ENCODE measurements at places on chromosomes 12 and 14.

- DNase-seq = no peak
Measured at GRCh38 chr14:75182821-75183220, 6.4 kb upstream of the TMED10 start.

DNA sequence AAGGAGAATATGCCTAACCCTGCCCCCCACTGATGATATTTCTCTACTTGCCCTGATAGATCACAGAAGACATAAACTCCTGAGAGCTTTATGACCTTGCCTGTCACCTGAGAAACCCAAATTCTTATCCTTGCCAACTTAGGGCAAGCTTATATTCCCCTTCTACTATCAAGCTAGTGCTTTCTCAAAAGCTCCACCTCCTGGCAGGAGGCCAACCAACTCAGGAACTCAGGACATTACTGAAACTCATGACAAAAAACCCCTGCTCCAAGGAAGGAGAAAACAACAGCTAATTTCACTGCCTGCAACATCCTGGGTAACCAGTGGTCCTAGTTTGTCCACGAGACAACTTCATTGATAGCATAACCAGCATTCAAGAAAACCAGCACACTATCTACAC is 60.9 kb upstream of the FSCB start:
- DNase-seq = no peak

- DNase-seq = peak; percentile 76
Measured at GRCh38 chr14:34018564-34019244, 67.8 kb upstream of the EGLN3 start.

DNA sequence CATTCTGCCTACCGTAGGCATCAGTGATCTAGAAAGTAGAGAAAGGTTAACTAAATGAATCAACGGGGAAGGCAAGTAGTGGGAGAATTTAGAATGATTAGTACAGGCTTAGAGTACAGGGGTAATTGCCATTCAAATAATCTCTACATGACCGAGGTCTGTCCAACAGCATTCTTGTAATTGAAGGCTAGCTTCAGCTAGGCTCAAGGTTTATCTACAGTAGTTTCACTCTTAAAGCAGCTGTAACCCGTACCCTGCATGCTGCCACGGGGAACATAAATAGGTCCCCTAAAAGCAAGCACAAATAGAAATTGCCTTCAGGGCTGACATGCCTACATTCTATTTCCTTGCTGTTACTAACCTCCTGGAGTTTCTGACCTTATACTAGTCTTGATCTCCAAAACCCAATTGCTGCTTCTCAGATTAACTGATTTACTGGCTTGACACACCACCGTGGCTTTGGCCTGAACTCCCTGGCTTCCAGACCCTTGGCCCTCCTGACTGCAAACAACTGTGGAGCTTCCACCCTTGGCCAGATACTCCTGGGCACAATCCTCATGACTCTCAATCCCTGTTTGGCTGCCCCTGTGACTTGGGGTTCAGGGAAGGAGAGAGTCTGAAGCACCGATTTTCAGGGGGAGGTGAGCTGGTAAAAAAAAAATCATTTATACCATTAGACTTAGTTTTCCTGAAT is 242.1 kb upstream of the FOXN3 start:
- no peak for DNase-seq

GRCh38 chr12:92593734-92594402 is 108.9 kb upstream of the PLEKHG7 start:
- DNase-seq = no peak

DNA sequence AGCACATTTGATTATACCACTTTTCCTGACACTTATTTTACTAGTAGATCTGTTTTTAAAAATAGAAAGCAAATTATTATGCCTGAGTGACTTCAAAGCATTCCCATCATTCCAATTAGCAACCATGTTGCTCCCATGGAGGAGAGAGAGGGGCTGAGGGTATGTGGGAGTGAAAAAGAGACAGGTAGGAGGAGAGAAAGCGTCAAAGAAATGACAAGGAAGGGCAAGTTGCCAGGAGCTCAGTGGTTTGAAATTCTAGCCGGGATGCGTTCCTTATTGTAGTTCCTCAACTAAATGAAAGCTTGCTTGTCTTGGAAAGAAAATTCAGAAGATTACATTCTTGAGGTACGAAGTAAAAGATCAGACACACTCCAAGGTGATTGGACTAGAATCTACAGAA is 92.4 kb upstream of the PKP2 start:
- no peak for DNase-seq

All from NCI-H2227 treated with DMSO at 0.1 percent for 48 hours (cell line).